Astrocyte of the spinal cord (primary cell): ENCODE measurements at places on chromosomes 2 and 18.

GRCh38 chr2:167940734-167941507, 306.5 kb downstream of the STK39 start:
- DNase-seq, result no peak

DNA sequence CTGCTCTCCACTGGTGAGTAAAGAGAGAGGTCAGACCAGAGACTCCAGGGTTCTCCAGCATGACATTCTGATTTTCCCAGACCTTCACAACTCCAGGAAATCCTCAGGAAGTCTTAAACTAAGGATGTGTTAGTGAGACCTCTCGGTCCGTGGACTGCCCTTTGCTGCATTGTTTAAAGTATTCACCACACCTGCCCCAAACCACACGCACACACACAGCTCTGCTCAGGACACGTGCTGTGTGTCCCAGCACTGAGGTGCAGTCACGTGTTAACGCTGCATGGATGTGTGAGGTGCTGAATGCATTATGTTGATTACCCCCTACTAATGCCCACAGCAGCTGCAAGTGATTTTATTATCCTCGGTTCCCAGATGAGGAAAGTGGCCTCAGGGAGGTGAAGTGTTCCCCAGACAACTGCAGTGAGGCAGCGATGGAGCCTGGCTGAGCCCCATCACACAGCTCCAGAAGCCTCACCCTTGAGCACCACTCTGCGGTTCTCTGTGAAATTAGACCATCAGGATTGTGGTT, 68.4 kb downstream of the TRAPPC12 start:
- no peak for DNase-seq

GRCh38 chr2:20917719-20918572, 95.0 kb upstream of the LDAH start:
- DNase-seq, result peak; percentile 16

DNA sequence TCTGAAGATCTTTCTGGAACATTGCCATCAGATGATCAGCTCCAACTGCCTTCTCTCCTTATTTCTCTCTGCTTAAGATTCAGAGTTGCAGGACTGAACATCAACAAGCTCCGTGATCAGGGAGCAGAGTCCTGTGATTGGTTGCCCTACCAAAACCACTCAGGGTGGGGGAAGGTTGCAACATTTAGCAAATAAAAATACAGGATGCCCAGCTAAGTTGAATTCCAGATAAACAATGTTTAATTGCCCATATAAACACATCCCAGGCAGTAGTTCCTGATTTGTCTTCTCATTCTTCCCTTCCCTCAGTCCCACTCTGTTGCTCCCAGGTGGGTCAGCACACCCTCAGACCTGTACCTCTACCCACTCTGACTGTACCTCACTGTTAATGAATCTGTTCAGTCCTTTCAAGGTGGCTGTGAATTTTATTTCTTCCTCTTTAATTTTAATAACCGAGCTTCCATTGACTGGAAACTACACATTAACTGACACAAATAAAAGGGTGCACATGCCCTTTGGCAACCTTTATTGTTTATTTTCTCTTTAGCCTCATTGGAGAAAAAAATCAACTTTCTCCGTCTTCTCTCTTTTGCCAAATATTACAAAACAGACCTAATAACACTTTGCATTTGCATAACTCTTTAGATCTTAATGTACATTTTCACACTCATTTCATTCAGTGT, 167.1 kb upstream of the PKDCC start:
- no peak for DNase-seq

DNA sequence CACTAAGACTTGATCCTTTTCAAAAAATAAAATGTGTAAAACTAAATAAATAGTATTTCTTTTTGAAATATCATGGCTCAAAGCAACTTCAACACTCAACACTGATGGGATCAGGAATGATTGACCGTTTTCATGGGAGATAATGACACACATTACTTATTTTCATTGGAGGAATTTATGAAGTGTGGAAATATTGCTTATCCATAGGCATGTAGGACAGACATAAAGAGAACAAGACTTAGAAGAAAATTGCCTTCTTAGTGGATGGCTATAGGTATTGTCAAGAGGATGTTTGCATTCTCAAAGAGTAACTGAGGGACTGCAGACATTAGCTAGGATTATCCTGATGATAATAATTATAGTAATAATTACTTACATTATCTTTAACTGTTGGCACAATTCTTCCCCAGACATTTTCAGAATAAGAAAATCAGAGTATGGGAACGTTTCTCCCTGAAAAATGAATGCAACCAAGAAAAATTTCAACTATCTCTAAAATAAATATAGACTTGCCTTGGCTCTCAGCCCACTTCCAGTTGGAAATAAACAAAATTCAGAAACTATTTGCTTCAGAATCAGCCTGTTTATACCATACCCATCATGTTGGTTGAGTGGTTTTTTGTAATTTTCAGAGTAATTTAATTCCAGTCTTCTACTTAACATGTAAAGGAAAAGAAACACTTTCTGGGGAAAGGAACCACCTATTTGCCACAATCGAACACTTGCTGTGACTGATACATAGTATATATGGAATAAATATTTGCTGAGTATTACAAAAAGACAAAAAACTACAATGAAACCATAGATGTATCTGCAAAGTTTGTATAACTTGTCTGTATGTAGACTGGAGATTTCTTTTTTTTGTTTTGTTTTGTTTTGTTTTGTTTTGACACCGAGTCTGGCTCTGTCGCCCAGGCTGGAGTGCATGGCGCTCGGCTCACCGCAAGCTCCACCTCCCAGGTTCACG, 165.7 kb downstream of the TMX3 start:
- DNase-seq, result peak; percentile 32

DNA sequence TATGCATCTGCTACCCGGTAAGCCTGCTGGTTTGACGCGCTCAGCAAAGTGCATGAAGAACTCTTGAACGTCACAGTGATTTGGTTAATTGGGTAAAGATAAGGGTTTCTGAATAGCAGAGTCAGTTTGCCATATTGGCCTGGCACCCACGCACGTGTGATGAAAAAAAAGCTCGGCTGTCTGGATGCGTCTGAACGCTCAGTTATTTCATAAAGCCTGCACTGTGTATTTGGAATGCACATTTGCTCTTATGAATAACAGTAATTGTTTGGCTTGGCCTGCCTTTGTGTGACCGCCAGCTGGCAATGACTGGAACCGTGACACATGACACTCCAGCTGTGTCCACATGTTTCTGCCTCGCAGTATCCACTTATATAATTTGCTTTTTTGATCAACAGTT, 129.2 kb upstream of the MEIS1 start:
- DNase-seq, result peak; percentile 53

- no peak for DNase-seq
These were observed 2.1 kb upstream of the LRRFIP1 start for GRCh38 chr2:237625216-237625705.

GRCh38 chr2:107627164-107627563, 199.5 kb upstream of the RGPD4 start:
- no peak for DNase-seq

GRCh38 chr2:61443342-61444041, 27.4 kb downstream of the USP34 start:
- DNase-seq, result no peak

DNA sequence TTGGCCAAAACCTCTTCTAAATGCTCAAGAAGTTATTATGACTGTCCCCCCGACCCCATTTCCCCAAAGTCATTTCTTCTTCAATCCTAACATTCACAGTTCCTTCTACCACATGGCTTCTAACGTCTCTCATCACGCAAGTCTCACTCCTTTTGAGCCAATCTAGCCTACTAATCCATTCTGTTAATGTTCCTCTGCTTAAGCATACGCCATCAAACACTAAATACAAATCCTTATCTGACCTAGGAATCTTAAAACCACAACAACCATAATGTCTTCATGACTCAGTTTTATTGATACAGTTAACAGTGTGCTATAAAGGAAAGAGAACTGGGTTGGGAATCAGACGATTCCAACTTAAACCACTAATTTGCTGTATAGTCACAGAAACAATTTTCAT, 23.9 kb downstream of the HNRNPLL start:
- DNase-seq, result peak; percentile 44
